ENCODE measurements at places on chromosomes 13 and 19.

- no peak for DNase-seq
Observed at GRCh38 chr19:6224308-6224675, 55.5 kb downstream of the MLLT1 start.

- no peak for DNase-seq
Observed at GRCh38 chr13:111508902-111509509, 188.6 kb downstream of the TEX29 start.

DNA sequence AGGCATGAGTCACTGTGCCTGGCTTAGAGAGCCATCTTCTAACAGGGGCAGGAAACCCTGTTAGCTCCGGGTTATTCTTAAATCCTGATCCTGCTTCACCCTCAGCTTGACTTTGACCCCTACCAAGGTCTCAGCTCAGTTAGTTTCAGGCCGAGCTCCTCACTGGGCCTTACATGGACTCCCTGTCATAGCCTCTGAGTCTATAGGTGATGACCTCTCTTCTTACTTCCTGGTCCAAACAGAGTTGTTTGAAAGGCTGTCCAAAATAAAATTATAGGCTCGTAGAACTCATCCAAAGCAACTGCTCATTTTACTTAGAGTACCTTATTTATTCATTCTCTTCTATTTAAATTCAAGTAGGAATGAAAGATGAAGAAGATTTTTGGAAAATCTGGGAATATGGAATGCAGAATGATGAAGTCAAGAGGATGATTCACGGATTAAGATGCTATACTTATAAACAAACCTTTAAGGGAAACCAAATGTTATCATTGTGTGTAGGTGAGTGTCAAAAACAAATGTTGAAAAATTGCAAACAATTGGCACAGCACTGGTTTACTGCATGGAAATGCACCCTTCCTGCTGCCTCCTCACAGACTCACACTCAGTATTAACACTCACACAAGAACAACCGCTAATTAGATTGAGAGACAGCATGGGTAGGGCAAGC is 174.1 kb downstream of the RGCC start:
- no peak for DNase-seq

- no peak for DNase-seq
Observed at GRCh38 chr19:43527860-43528622, 1.0 kb upstream of the ETHE1 start.

DNA sequence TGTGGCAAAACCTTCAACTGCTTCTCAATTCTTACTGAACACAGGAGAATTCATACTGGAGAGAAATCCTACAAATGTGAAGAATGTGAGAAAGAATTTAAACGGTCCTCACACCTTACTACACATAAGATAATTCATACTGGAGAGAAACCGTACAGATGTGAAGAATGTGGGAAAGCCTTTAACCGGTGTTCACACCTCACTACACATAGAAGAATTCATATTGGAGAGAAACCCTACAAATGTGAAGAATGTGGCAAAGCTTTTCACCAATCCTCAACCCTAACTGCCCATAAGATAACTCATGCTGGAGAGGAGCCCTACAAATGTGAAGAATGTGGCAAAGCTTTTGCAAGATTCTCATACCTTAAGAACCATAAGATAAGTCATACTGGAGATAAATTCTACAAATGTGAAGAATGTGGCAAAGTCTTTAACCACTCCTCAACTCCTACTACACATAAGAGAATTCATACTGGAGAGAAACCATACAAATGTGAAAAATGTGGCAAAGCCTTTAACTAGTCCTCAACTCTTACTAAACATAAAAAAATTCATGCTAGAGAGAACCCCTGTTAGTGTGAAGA is 111.7 kb downstream of the ZNF100 start:
- no peak for DNase-seq

DNA sequence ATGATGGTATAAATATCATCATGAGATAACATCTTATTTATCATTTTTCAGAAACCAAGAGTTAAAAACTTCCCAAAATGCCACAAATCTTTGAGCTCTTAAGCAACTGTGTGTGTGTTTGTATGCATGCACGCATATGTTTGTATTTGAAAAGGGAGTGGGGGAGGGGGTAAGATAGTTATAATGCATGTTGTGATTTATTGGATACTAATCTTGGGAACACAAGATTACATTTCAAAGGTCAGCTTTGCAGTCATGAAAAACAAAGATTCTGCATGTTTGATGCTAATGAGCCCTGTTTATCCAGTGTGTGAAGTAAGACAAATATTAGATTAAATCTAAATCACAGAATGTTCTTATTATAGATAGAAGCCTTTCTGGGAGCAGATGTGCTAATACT is 355.9 kb downstream of the DCT start:
- no peak for DNase-seq

GRCh38 chr13:36130552-36131221 is 495 bp downstream of the DCLK1 start:
- DNase-seq, result no peak

GRCh38 chr19:30074096-30074495 is 132.1 kb downstream of the URI1 start:
- no peak for DNase-seq

- no peak for DNase-seq
Observed at GRCh38 chr13:114145722-114146121, 13.3 kb upstream of the RASA3 start.

GRCh38 chr13:51639171-51639570 is 54.9 kb downstream of the WDFY2 start:
- no peak for DNase-seq

GRCh38 chr13:98083507-98083906 is 59.4 kb upstream of the FARP1 start:
- no peak for DNase-seq
